Frontal cortex (tissue), 4 donors: ENCODE measurements at places on chromosomes 6 and 20. TPM values are rescaled to one million over a fixed set of nuclear protein-coding genes. Genes with fewer than 3 reads are reported as not detected.

The DDO gene
- total RNA-seq, result 0.41 TPM

The SIGLEC1 gene
- under 0.01 TPM for total RNA-seq

The CNR1 gene
- total RNA-seq, result 342 TPM

The MICAL1 gene
- 27.3 TPM for total RNA-seq
